ENCODE measurements at places on chromosomes 3 and 15. TPM values are rescaled to one million over a fixed set of nuclear protein-coding genes. Genes with fewer than 3 reads are reported as not detected.

DNA sequence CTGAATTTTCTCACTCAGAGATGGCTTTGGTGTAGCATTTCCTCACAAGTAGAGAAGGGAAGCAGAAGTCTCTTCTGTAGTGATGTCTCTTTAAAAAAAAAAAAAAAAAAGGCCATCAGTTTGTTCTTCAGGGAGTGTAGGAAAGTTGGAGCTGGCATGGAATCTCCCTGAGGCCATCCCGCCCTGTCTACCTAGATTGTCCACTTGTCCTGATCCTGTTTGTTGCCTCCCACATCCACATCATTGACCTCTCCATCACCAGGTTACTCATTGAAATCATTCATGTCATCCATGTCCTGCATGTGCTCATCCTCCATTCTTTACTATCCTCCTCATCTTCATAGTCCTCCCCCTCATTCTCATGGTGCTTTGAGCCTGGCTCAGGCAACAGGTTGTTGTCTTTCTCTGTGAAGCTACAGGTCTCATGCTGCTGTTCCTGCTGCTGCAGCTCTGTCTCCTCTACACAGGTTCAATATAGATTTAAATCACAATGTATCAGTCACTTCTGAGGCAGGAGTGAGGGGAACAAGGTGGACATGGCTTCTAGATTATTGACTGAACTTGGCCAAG is 556.3 kb upstream of the NAALADL2 start:
- H3K36me3 ChIP-seq = no peaks in the 10 kb centered on the region
- no peak overlapping the region for H3K27ac ChIP-seq
- no peaks in the 10 kb centered on the region for H3K4me1 ChIP-seq
- H3K27me3 ChIP-seq = no peaks in the 10 kb centered on the region
- H3K4me3 ChIP-seq = no peak overlapping the region

- no peak for DNase-seq
- H3K36me3 ChIP-seq = no peaks in the 10 kb centered on the region
- H3K27ac ChIP-seq = no peak overlapping the region
- H3K4me1 ChIP-seq = no peaks in the 10 kb centered on the region
- H3K27me3 ChIP-seq = no peaks in the 10 kb centered on the region
Observed at GRCh38 chr3:189334064-189334920, 162.5 kb downstream of the TPRG1 start.

GRCh38 chr3:162138509-162138908 is 641.9 kb downstream of the OTOL1 start:
- no peak for DNase-seq
- H3K4me1 ChIP-seq = no peaks in the 10 kb centered on the region
- H3K4me3 ChIP-seq = no peak overlapping the region
- no peaks in the 10 kb centered on the region for H3K27me3 ChIP-seq

GRCh38 chr3:40989141-40990061 is 209.9 kb upstream of the CTNNB1 start:
- H3K4me3 ChIP-seq = no peak overlapping the region
- no peaks in the 10 kb centered on the region for H3K36me3 ChIP-seq
- H3K4me1 ChIP-seq = no peaks in the 10 kb centered on the region

GRCh38 chr15:93719921-93720351 is 511.4 kb upstream of the MCTP2 start:
- H3K27ac ChIP-seq = no peak overlapping the region
- H3K4me1 ChIP-seq = no peaks in the 10 kb centered on the region
- H3K27me3 ChIP-seq = no peaks in the 10 kb centered on the region
- H3K36me3 ChIP-seq = no peaks in the 10 kb centered on the region
- no peak overlapping the region for H3K4me3 ChIP-seq

DNA sequence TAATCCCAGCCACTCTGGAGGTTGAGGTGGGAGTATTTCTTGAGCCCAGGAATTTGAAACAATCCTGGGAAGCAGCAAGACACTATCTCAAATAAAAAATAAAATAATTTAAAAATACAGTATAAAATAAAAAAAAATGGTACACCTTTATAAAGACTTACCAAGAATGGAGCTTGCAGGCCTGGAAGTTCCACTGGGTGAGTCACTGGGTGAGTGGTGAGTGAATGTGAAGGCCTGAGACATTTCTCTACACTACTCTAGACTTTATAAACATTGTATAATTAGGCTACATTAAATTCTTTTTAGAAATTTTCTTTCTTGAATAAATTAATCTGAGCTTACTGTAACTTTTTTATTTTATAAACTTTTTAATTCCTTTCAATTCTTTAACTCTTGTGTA is 609.1 kb upstream of the BCHE start:
- no peak overlapping the region for H3K4me3 ChIP-seq
- no peaks in the 10 kb centered on the region for H3K4me1 ChIP-seq
- DNase-seq = no peak
- H3K36me3 ChIP-seq = no peaks in the 10 kb centered on the region

DNA sequence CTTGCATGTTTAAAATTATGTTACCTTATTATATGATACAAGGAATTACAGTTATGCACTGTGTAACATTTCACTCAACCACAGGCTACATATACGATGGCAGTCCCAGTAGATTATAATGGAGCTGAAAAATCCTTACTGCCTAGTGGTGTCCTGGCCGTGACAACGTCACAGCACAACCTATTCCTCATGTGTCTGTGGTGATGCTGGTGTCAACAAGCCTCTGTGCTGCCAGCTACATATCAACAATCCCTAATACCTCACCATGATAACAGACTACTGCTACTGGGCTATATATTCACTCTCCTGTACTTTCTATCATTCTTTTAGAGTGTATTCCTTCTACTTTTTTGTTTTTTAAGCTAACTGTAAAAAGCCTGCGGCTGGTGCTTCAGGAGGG is 80.2 kb upstream of the OCA2 start:
- no peaks in the 10 kb centered on the region for H3K36me3 ChIP-seq
- DNase-seq = no peak
- no peak overlapping the region for H3K27ac ChIP-seq
- no peak overlapping the region for H3K4me3 ChIP-seq
- no peaks in the 10 kb centered on the region for H3K4me1 ChIP-seq

DNA sequence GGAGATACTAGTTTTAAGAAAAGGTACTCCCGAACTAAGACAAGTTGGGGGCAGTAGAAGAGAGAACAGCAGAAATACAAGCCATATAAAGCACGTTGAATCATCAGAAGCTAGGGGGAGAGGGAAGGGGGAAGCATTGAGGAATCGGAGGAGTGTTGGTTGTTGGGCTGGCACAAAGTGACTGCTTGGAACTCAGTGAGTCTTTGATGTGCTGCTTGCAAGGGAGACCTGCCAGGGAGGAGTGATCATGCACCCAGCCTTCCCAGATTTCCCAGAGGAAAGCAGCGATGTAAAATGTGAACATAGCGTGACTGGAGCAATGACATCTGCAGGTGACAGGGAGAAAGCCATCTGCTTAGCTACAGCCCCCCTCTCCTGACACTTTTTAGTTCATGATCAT is 192.4 kb upstream of the IL12A start:
- H3K27ac ChIP-seq = peak overlapping the region; percentile 62
- H3K27me3 ChIP-seq = no peaks in the 10 kb centered on the region
- no peaks in the 10 kb centered on the region for H3K36me3 ChIP-seq
- peaks cover 14% of the 10 kb centered on the region for H3K4me1 ChIP-seq

DNA sequence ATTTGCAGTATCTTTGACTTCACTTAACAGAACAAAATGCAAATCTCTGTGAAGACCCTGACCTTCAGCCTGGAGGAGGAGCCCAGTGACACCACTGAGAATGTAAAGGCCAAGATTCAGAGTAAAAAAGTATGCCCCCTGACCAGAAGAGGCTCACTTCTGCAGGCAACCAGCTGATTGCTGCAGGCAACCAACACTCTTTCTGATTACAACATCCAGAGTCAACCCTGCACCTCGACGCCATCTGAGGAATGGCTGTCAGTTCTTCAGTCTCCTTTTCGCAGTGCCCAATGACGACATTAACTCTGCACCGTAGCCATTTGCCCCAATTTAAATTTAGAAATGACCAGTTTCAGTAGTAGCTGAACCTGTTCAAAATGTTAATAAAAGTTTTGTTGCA is 14.9 kb downstream of the ATP13A3 start:
- DNase-seq = no peak
- no peaks in the 10 kb centered on the region for H3K36me3 ChIP-seq
- no peak overlapping the region for H3K27ac ChIP-seq
- H3K4me3 ChIP-seq = no peak overlapping the region
- H3K27me3 ChIP-seq = no peaks in the 10 kb centered on the region

- H3K27ac ChIP-seq = no peak overlapping the region
- H3K36me3 ChIP-seq = no peaks in the 10 kb centered on the region
- no peaks in the 10 kb centered on the region for H3K27me3 ChIP-seq
- H3K4me1 ChIP-seq = no peaks in the 10 kb centered on the region
- no peak overlapping the region for H3K4me3 ChIP-seq
- no peak for DNase-seq
Observed at GRCh38 chr15:26087881-26088280, 224.8 kb upstream of the ATP10A start.

- H3K27me3 ChIP-seq = no peaks in the 10 kb centered on the region
- H3K4me1 ChIP-seq = no peaks in the 10 kb centered on the region
- no peaks in the 10 kb centered on the region for H3K36me3 ChIP-seq
- H3K27ac ChIP-seq = no peak overlapping the region
- DNase-seq = no peak
Observed at GRCh38 chr3:51024765-51025632, 350.3 kb downstream of the DOCK3 start.

DNA sequence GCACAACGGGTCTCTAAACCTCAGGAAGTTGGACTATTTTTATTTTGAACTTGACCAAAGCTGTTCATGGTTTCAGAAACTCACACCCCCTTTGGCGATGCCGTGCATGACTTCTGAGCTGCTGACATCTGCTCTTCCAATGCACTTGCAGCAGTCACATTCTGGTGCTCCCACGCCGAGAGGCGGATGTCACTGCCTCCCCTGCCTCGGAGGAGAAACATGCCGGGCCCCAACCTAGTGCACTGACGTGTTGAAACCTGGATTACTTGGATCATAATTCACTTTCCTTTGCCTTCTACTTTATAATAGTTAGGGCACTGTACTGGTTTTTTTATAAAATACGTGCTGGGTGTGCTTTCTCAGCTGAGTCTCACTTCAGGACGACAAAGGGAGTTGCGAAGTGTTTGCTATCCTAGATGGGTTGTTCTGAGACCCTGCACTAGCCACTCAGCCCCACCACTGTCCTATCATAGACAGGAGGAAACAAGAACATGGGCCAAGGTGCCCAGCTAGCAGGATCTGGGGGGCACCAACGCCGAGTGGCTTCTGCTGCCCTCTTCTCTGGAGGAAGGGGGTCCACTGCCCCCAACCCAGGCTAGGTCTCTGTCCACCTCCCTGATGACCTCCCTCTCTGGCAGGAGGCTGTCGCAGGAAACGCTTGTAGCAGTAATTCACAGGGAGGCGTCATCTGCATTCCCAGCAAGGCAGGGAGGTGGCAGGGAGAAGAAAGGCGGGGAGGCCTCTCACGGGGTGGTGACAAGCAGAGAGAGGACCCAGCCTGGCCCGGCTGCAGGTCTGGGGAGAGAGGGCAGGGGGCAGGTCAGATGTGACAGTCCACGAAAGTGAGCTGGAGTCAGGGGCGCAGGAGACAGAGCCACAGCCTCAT is 158.8 kb upstream of the IQSEC1 start:
- no peak overlapping the region for H3K27ac ChIP-seq
- H3K4me1 ChIP-seq = no peaks in the 10 kb centered on the region
- no peaks in the 10 kb centered on the region for H3K27me3 ChIP-seq

SUCLG2 gene
- total RNA-seq = 37.1 TPM

SLC2A2 gene
- not detected for total RNA-seq

BLM gene
- 0.29 TPM for total RNA-seq

UCN2 gene
- total RNA-seq = not detected

ITGA11 gene
- 41.8 TPM for total RNA-seq

C3orf49 gene
- not detected for total RNA-seq

SCG3 gene
- total RNA-seq = 0.41 TPM

Data from uterus (tissue), 4 donors.